ENCODE measurements at places on chromosomes 7 and 10.

DNA sequence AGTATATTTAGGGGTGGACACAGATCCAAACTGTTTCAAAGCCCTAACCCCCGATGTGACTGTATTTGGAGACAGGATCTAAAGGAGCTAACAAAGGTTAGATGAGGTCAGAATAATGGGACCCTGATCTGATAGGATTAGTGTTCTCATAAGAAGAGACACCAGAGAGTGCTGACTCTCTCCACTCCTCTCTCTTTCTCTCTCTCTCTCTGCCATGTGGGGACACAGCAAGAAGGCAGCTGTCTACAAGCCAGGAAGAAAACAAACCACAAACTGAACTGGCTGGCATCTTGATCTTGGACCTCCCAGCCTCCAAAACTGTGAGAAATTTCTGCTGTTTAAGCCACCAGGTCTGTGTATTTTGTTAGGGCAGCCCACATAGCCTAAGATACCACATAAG lies 84.7 kb upstream of the KDM7A start:
- DNase-seq: no peak

GRCh38 chr10:26997610-26998009 lies 102.7 kb downstream of the ANKRD26 start:
- DNase-seq: no peak

GRCh38 chr7:16494955-16495719 lies 29.6 kb upstream of the SOSTDC1 start:
- DNase-seq: no peak

- no peak for DNase-seq
Measured at GRCh38 chr7:2524808-2525657, 5.5 kb downstream of the LFNG start.

DNA sequence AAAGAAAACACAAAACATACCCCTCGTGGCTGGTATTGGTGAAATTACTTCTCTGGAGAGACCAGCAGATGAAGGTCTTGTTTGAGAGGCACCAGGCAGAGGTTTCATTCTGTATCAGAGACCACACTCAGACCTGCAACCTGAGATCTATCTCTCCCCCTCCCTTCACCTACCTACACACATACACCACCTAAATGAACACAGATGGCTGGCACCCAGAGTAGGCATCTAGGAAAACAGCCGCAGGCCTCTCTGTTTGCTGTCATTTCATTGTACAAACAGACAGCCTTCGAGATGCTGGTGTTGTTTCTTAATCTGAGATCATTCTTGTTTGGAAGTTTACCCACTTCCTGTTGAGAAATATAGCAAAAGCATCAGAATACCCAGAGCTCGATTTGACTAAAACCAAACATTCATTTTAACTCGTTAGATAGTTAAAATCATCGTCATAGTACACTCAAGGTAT lies 173.9 kb upstream of the SLC25A13 start:
- DNase-seq: no peak
